Epithelial cell of prostate (primary cell): ENCODE measurements at places on chromosomes 13 and 19.
A peak's percentile ranks its signal among the peaks of the same experiment; 100 is the strongest.

- no peak for DNase-seq
Measured at GRCh38 chr19:46625731-46626130, 842 bp upstream of the PTGIR start.

DNA sequence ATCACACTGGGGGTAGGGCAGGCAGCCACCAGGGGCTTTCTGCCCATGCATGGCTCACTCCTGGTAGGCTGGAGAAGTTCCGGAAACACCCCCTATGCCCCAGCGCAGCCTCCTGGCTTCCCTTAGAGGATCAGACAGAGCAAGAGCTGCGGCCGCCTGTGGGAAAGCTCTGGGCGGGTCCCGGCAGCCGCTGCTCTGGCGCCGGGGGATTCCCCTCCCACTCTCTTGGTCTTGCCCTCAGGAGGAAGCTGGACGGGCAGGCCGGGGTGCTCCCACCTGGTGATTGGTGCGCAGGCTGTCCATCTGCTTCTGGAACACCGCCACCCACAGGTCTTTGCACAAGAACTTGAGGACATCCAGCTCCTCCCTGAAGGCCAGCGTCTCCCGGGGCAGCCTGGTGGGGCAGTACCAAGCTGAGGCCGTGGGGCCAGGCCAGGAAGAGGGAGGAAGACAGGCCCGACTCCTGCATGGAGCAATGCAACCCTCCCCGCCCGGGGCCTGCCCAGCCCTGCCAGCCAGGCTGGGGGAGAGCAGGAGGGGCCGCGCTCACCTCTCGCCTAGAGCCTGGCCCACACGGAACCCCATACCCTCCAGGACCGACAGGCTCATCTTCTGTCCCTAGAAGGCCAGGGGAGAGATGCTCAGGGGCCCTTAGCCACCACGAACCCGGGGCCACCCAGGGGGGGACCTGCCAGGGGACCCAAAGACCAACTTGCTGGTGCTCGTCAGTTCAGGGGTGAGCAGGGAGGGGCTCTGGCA, 4.0 kb upstream of the NKPD1 start:
- no peak for DNase-seq

DNA sequence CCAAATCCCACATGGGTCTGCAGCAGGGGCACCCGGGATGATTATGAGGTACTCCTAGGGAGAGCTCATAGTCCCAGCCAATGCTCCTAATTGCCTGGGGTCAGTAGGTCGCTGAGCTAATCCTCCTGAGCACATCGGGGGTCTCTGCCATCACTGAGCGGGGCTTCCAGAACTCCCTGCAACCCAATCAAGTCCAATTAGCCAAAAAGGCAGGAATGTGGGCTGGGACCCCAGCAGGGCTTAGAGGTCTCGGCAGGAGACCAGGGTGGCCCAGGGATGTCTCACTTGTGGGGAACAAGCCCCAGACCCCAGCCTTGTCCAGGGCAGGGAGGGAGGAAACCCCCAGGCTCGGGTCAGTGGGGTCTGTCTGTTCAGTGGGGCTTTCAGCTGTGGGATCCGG, 17.1 kb upstream of the CPAMD8 start:
- no peak for DNase-seq

- no peak for DNase-seq
Measured at GRCh38 chr19:821231-821824, 427 bp downstream of the PLPPR3 start.

DNA sequence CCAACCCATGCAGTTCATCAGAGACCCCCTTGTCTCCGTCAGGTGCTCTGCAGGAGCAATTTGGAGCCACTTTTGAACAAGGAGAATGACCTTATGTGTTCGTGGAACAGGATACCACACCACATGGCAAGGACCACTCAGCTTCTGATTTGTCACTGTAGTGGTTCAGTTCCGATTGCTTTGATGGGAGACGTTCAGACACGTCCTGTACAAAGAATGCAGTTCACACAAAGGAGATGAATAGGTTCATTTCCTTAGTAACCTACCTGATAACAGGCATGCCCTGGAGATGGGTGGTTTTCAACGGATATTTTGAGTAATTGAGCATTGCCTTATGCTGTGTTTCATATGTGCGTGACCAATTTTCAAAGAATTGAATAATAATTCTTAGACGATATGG, 17.2 kb downstream of the FGF9 start:
- peak; percentile 48 for DNase-seq

- no peak for DNase-seq
Measured at GRCh38 chr13:62243106-62243505, 827.5 kb upstream of the PCDH20 start.

GRCh38 chr13:76889254-76889653, 3.0 kb upstream of the KCTD12 start:
- DNase-seq = peak; percentile 75

DNA sequence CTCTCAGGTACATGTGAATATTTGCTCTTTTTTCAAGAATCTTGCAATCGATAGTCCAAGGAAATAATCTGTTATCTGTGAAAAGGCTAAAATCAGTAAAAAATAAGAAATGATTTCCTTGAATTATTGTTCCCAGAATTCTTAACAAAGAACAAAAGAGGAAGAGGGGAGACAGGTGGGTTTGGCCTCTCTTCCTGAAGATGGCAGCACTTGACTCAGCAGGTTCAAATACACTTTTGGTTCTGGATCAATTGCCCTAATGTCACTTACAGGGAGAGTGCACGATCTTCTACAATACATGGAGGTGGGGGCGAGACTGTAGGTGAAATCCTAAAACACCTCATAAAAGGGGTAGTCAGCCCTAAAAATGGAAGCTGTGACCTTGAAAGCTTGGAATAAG, 358.7 kb downstream of the IRS2 start:
- DNase-seq = no peak

GRCh38 chr19:14325863-14326262, 55.4 kb upstream of the ADGRE5 start:
- no peak for DNase-seq

GRCh38 chr19:2027361-2027760, 11.8 kb upstream of the BTBD2 start:
- no peak for DNase-seq

DNA sequence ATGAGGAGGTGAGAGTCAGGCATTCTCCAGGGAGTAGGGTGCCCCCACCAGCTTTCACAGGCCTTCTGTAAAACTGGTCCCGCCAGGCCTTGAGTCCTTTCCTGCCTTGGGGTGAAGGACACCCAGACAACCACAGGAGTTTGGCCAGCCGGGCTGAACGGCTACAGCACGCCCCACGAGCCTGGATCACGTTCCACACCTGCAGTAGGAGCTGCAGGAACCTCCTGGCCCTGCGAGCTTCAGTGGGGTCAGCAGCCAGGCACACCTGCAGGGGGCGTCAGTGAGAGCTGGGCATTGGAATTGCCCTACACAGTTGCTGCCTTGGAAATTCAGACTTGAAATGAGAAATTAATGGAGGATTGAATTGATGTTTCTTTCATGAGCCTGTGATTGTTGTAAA, 45.7 kb downstream of the COL4A2 start:
- DNase-seq = no peak

GRCh38 chr19:15837221-15837731, 21.8 kb upstream of the OR10H1 start:
- peak; percentile 61 for DNase-seq

GRCh38 chr13:86174622-86175021, 375.4 kb upstream of the SLITRK6 start:
- DNase-seq = no peak

GRCh38 chr19:1658150-1659083, 6.0 kb upstream of the TCF3 start:
- no peak for DNase-seq

DNA sequence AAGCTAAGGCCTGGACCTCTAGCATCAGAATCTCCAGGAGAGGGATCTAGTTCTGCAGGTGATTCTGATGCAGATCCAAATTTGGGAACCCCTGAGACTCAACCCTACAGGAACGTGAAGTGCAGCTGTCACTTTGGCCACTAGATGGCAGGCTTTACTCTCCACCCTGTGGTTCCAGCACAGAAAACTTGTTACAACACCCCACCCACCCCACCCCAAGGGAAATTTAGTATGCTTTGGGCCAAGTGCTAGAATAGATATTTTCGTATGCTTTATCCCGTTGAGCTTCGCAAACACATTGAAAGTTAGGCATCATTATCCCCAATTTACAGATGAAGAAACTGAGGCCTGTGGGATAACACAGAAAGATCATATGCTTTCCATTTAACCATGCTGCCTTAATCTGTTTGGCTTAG, 232.0 kb downstream of the B3GLCT start:
- no peak for DNase-seq

DNA sequence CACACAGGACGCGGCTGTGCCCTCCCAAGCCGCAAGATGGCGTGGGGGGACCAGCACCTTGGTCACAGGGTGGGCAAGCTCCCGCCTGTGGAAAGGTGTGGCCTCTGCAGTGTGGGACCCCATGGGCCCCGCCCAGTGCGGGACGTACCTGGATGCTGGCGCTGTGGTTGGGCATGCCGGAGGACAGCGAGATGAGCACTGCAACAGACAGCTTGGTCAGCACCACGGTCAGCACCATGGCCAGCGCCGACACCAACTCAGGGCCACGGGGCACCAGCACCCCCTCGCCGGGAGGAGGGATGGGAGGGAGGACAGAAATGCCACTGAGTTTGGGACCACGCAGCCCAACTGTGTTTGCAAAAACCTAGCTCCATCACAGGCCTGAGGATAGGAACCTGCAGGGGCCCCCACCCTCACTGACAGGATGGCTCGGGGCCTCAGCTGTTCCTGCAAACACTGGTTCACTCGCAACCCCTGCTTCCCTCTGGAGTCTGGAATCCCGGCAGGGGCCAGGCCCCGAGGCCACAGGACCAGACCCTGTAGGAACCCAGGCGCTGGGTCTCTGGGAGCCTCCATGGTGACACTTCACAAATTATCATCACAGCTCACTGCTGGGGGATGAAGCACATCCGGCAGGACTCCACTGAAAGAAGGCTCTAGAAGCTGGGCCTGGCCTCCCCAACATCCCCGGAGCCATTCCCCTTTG, 27.1 kb downstream of the IZUMO4 start:
- DNase-seq = no peak

DNA sequence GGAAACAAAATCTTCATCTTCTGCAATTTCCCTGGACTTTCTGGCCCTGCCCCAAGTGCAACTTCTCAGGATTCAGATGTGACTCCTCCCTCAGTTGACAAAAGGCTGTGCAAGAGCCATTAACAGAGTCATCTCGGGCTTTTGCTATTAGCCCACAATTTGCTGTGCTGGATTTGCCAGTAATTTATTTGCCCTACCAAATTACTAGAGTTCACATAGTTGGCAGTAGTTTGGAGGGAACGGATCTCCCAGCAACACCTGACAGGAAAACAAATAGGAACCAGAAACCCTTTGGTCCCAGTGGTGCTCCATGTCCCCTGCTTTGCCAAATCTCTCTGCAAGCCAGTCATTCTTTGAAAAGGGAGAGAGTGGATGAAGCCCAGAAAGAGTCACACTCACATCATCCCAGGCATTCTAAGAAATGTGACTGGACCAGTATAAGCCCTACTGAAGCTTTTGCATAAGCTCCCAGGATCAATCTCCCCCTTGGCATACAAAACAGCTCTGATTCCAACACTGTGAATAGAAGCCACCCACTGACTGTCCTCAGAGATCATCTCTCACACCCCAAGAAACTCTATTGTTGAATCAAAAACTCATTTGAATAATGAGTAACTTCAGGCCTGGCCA, 350.1 kb upstream of the NBEA start:
- DNase-seq = no peak

DNA sequence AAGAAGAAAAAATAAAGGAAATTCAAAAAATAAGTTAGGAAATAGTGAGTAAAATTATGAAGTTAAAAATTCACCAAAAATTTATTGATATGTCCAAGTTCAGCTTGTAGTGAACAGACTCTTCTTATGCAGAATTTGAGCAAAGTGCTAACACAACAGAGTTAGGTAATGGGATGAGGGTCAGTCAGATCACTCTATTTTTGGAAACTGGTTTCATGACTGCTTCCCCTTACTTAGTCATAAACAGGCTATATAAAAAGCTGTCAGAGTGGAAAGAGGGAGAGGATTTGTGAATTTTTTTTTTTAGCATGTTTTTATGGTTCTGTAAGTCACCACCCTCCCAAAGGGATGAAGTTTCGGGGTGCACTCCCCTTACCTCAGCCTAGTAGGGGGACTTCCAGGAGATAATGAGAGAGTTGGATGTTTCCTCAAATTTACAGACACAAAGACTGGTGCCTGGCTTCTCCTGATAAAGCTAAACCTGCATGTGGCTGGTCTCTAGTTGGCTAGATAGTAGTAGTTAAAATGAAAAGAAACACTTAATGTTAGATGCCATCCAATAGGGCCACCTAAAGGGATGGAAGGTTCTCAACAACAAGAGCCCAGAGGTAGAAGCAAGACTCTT, 4.5 kb downstream of the CPB2 start:
- no peak for DNase-seq

- no peak for DNase-seq
Measured at GRCh38 chr19:28554321-28555091, 658.4 kb downstream of the UQCRFS1 start.

DNA sequence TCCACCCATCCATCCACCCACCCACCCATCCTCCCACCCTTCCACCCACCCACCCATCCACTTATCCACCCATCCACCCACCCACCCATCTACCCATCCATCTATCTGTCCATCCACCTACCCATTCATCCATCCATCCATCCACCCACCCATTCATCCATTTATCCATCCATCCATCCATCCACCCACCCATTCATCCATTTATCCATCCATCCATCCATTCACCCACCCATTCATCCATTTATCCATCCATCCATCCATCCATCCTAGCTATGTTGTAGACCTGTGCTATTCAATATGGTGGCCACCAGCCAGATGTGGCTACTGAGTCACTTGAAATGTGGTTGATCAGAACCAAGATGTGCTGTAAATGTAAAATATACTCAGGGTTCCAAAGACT, 5.1 kb downstream of the CAMSAP3 start:
- DNase-seq = no peak

DNA sequence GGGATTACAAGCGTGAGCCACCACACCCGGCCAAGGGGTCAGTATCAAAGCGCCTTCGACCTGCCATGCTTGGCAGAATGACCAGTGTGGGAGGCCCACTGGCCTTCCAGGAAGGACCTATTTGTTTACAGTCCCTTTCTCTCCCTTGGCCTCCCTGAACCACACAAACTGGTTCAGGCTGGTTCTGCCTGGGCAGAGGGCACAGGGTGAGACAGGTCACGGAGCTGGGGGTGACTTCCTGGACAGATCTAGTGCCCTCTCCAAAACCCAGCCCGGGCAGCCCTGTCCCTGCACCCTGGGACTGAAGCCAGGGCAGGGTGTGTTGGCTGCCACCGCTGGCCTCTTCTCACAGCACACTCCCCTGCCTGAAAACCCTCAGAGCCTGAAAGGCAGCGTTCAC, 11.3 kb downstream of the PLEKHF1 start:
- DNase-seq = no peak

DNA sequence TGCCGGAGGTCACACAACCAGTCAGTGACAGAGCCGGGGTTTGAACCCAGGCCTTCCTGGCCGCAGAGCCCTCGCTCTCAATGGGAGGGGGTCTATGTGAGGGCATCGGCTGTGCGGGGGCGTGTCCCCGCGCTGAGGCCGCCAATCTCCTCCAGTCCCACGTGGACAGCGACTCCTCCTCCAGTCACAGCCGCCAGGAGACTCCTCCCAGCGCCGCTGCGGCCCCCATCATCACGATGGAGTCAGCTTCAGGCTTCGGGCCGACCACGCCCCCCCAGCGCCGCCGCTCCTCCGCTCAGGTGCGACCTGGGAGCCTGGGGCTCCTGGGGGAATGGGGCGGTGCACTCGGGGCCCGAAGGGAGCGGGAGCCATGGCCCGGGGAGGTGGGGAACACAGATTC, 6.0 kb downstream of the SPRED3 start:
- DNase-seq = no peak

- DNase-seq = no peak
Measured at GRCh38 chr19:7444042-7444441, 44.8 kb downstream of the PEX11G start.
